ENCODE measurements at places on chromosomes 5 and 9. TPM values are rescaled to one million over a fixed set of nuclear protein-coding genes. Genes with fewer than 3 reads are reported as not detected.

PCDHGA10 gene
- 1.3 TPM for total RNA-seq

SLC6A19 gene
- not detected for total RNA-seq

ACOT12 gene
- not detected for total RNA-seq

ARL10 gene
- total RNA-seq, result 14.3 TPM

ADRB2 gene
- total RNA-seq, result 3.2 TPM

PRDM9 gene
- not detected for total RNA-seq

SEMA4D gene
- total RNA-seq, result 68.0 TPM

PCDHB10 gene
- 0.07 TPM for total RNA-seq

SPATA31E1 gene
- total RNA-seq, result not detected

GFPT2 gene
- 0.39 TPM for total RNA-seq

AMBP gene
- total RNA-seq, result not detected

FAT2 gene
- total RNA-seq, result 0.02 TPM

SLCO6A1 gene
- total RNA-seq, result not detected

C9 gene
- total RNA-seq, result not detected

MRPL50 gene
- total RNA-seq, result 14.0 TPM

CFAP90 gene
- total RNA-seq, result not detected

SIMC1 gene
- total RNA-seq, result 32.1 TPM

KCNV2 gene
- not detected for total RNA-seq

CDH6 gene
- not detected for total RNA-seq

FRMD3 gene
- total RNA-seq, result 0.91 TPM

TMEM171 gene
- total RNA-seq, result not detected

CCNO gene
- total RNA-seq, result not detected

EIF4E1B gene
- total RNA-seq, result not detected

ARHGEF37 gene
- 0.88 TPM for total RNA-seq

PKD2L2 gene
- total RNA-seq, result not detected

CCL19 gene
- total RNA-seq, result not detected

CD274 gene
- 47.4 TPM for total RNA-seq

DNAH5 gene
- not detected for total RNA-seq

CCIN gene
- not detected for total RNA-seq

LOX gene
- not detected for total RNA-seq

KCTD16 gene
- total RNA-seq, result not detected

IFNA2 gene
- total RNA-seq, result not detected

ZNF618 gene
- 0.67 TPM for total RNA-seq

LCN9 gene
- not detected for total RNA-seq

PCDHGB2 gene
- 2.6 TPM for total RNA-seq

FAXDC2 gene
- total RNA-seq, result not detected

C5orf63 gene
- total RNA-seq, result 20.4 TPM

KIF4B gene
- total RNA-seq, result not detected

GRIA1 gene
- total RNA-seq, result not detected

AGXT2 gene
- not detected for total RNA-seq

PNPLA7 gene
- total RNA-seq, result 6.1 TPM

SCAMP1 gene
- 9.6 TPM for total RNA-seq

SLC4A9 gene
- total RNA-seq, result not detected

PRUNE2 gene
- total RNA-seq, result not detected

INSYN2B gene
- not detected for total RNA-seq
